ENCODE measurements at places on chromosomes 1 and 21.

DNA sequence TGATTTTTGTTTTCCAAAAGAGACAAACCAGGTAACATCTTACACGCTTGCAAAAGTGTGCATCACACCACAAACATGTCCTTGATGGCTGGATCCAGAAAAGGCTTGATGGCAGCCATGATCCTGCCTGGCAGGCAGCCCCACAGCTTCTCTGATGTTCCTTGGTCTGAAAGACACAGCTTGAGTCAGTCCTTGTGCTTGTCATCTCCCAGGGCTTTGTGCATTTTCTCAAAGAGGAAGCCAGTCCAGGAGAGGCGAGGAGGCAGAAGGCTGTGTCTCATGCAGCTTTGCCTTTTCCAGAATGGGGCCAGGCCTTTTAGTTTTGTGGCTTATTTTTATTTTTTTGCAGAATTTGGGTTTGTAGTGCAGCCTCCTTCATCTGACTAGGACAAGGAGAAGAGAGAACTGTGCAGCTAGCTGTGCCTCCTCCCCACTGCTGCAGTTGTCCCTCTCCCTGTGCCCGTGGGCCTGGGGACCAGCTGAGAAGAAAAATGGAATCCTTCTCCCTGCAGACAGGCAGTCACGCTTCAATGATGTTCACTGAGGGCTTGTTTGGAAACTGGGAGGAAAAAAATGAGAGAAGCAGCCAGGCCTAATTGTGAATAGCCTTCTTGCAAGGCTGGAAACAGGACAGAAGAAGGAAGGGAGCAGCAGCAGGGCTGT lies 7.4 kb downstream of the FNDC5 start:
- DNase-seq, result no peak

- DNase-seq, result no peak
Measured at GRCh38 chr1:118535901-118536300, 350.9 kb upstream of the SPAG17 start.

- DNase-seq, result no peak
Measured at GRCh38 chr1:219744652-219745469, 132.0 kb upstream of the ZC3H11B start.

GRCh38 chr1:196380316-196380715 lies 227.9 kb downstream of the KCNT2 start:
- no peak for DNase-seq

GRCh38 chr1:116458695-116459094 lies 85.7 kb downstream of the ATP1A1 start:
- no peak for DNase-seq

GRCh38 chr1:221241592-221241991 lies 362.3 kb downstream of the HLX start:
- DNase-seq, result no peak

DNA sequence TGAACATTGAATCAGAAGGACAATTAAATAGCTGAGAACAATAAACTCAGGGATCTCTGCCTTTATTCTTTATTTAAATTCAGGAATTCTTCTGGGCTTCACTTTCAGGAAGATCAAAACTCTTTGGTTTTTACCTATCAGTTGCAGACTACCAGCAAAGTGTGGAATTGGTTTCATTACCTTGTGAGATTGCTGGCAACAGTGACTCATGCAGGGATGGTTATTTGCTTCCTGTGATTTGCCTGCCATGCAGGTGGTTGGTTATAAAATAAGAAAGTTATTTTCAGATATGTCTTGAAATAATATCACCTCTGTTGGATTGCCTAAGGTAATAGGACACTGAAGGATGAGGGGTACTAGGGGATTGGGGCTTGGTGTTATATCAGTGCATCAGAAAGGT lies 204.6 kb downstream of the PTBP2 start:
- no peak for DNase-seq

- DNase-seq, result no peak
Measured at GRCh38 chr1:41611068-41611931, 126.8 kb upstream of the EDN2 start.

- no peak for DNase-seq
Measured at GRCh38 chr1:225871359-225872074, 10.7 kb downstream of the TMEM63A start.

DNA sequence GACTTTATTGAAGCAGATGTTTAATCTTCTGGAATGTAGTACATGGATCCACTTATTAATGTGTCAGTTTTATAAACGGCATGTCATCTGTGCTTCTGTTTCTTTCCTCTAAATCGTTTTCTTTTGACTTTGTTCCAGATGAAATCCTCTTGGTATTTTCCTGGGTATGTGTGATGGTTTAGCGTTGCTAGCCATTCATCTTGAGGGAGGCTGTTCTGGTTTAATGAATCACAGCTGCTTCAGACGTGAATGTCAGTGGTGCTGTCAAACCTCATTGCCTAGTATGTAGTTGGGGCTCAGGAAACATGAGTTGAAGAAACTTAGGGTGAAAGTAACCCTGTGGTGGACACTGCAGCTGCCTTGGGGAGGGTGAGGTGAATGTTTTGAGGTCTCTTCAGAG lies 33.2 kb downstream of the KCNK1 start:
- no peak for DNase-seq

DNA sequence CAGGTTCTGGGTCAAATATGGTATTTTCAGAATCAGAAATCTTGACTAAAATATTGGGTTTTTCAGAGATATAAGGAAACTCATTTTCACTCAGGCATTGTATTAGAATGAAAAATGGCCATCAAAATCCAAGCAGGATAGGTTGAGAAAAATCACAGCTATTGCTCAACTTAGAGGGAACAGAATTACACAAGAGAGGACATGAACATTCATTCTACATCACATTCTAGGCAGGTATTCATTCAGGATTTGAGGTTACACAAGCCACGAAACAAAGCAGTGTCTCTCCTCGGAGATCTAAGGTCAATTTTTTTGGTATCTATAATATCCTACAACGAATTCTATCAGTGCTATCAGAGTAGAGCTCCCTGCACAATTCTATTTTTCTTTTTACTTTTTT lies 163.6 kb upstream of the HP1BP3 start:
- DNase-seq, result no peak

DNA sequence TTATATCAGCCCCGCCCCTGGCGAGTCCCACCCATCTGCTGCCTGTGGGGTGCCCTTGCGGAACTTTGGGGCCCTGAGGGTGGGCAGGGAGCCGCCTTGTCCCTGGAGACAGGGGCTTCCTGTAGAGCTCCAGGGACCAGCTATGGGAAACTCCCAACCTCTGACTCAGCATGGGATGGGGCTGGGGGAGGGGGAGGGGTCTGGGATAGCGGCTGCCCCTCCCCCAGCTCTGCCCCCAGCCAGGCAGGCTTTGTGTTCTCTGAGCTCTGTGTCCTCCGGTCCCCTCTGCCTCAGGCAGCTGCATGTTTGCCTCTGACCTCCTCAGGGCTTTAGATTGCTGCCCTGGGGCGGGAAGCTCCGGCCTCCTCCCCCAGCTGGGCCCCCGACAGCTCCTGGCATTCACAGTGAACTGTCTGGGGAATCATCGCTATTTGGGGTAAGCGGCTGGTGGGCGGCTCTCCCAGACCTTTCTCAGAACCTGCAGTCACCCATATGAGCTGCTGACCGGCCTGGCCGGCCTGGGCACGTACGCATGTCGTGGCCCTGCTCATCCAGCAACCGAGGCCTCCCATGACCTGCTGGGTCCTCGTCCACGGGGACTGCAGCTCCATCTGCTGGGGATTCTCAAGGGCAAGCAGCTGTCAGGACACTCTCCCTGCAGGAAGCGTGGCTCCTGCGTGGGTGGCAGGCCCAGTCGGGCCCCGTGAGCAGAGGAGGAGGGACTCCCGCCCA lies 17.1 kb downstream of the ARHGEF16 start:
- DNase-seq, result no peak

- no peak for DNase-seq
Measured at GRCh38 chr1:4616831-4617465, 37.5 kb upstream of the AJAP1 start.

GRCh38 chr1:194215448-194215847 lies 1029.0 kb upstream of the B3GALT2 start:
- DNase-seq, result no peak

DNA sequence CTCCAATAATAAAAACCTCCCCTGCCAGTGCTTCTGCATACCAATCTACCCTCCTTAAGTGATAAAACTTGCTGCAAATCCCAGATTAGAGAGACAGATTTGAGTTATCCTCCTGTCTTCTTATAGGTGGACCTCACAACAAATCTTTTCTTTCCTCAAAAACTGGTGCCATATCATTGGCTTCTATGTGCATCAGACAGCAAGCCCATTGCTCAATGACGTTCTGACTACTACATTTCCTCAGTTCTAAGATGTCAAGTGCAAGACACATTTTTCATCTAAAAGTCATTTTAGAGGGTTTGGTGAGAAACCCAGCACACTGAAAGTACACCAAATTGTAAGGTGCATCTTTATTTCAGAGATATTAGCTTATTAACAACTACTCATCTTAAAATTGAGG lies 107.8 kb upstream of the VAV3 start:
- DNase-seq, result no peak

GRCh38 chr1:39776400-39776713 lies 5.2 kb upstream of the OXCT2 start:
- no peak for DNase-seq

GRCh38 chr1:27363766-27364695 lies 2.7 kb downstream of the MAP3K6 start:
- DNase-seq, result no peak

- no peak for DNase-seq
Measured at GRCh38 chr1:200535605-200536004, 84.9 kb downstream of the KIF14 start.

DNA sequence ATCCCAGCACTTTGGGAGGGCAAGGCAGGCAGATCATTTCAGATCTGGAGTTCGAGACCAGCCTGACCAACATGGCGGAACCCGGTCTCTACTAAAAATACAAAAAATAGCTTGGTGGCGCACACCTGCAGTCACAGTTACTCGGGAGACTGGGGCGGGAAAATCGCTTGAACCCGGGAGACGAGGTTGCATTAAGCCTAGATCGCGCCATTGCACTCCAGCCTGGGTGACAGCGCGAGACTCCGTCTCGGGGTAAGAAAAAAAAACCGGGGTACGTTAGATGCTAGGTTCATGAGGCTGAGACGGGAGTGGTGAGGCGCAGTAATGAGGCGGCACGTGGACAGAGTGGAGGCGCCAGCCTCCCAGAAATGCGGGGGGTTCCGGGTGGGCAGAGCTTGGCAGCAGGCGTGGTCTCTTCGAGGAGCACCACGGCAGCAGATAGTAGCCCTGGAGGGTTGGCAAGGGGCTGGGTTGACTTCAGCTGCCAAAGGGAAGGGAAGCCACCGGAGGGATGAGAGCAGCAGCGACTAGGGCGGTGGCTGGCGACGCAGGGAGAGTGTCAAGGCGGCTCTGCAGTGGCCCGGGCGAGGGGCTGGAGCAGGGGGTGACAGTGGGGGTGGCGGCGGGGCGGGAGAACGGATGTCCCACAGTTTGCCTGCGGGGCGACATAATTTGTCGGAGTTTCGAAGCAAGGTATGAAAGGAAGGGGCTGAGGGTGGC lies 832 bp downstream of the MRPL20 start:
- no peak for DNase-seq

- DNase-seq, result no peak
Measured at GRCh38 chr1:187481581-187482148, 652.9 kb downstream of the PLA2G4A start.

- DNase-seq, result no peak
Measured at GRCh38 chr1:96643519-96643918, 78.1 kb upstream of the PTBP2 start.

GRCh38 chr1:47437447-47438164 lies at the start of gene FOXD2:
TSS of gene FOXD2 (plus strand) at chr1:47438044. CDS start at chr1:47438136, 92 bp downstream.
- DNase-seq, result peak; percentile 84

GRCh38 chr1:225820522-225821120 lies 10.7 kb downstream of the EPHX1 start:
- DNase-seq, result no peak

DNA sequence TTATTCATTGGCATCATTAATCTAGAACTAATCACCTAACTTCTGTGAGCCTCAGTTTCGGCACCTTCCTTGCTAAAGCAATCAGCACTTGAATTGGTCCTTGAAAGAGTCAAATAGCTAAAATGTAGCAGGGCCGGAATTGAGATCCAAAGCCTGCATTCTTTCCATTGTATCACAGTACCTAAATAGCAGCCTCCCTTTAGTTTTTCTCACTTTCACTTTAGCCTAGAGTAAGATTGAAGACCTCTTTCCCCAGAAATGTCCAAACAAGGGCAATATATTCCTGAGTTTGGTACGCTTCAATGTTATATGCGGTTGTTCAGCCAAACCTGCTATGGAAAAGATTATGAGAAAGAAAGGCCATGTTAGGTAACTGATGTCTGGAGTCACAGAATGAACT lies 121.9 kb upstream of the BMP8A start:
- no peak for DNase-seq

DNA sequence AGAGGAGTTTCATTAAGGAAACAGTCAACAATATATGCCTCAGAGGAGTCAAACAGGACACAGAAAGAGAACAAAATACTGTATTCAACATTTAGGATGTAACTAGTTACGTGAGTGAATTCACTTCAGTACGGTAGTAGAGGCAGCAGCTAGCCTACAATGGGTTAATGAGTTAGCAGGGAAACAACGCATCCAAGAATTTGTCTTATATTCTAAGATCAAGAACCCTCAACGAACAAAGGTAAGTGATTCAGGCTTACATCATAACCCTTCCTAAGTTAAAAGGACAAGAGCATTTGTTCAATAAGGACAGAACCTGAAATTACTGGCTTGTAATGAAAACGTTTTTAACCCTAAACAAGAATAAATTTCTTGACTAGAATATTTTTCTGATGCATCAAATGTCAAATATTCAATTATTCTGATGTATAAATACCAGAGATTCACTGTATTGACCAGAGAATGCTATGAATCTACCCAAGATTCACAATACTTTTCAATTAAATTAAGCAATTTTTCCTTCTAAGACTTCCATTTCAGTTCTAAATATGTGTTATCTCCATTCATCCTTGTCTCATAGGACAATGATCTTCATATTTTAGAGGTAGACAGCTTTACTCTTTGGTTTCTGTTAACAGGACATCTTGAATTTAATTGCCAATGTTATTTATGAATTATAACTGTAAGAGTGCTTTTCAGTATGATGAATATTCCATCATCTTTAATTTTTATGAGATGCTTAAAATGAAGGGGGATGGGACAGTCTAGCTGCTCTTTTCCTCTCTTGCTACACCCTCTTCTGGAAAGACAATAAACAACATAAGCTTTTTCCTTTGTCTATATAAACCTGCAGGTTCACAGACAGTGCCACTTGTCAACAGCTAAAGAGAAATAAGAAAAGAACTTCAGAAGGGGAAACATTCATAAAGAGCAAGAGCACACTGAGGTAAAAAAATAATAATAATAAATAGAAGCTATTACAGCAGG lies 209.5 kb downstream of the SMYD3 start:
- DNase-seq, result no peak

DNA sequence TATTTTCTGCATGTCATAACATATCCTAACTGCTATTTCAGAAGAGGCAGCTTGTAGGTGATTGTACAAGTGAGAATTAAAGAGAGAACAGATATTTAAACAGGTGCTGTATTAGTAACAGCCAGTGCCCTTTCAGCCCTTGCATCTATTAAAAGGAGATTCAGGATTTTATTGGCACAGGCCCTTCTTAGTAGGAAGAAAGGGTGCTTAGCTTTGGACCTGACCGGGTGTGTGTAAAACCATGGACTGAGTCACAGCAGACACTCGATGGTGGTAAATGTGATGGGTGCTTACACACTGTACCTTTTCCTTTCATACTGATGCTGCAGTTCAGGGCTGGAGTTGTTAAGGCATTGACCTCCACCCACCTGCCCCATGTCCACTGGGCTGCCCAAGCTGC lies 12.7 kb upstream of the CD101 start:
- no peak for DNase-seq

All from stimulated activated CD4-positive, alpha-beta T cell treated with anti-CD3 and anti-CD28 coated beads, Interleukin-4, amount 100 ng/mL, for 4 hours (primary cell).